Sigmoid colon (tissue), 7 donors: ENCODE measurements at places on chromosomes 12 and 14. TPM values are rescaled to one million over a fixed set of nuclear protein-coding genes. Genes with fewer than 3 reads are reported as not detected.

The MYH7 gene
- total RNA-seq: 0.14 TPM

- DNase-seq: no peak
These were observed 12.3 kb downstream of the CCDC88C start for GRCh38 chr14:91405241-91405721.

The C12orf76 gene
- total RNA-seq: 9.6 TPM

DNA sequence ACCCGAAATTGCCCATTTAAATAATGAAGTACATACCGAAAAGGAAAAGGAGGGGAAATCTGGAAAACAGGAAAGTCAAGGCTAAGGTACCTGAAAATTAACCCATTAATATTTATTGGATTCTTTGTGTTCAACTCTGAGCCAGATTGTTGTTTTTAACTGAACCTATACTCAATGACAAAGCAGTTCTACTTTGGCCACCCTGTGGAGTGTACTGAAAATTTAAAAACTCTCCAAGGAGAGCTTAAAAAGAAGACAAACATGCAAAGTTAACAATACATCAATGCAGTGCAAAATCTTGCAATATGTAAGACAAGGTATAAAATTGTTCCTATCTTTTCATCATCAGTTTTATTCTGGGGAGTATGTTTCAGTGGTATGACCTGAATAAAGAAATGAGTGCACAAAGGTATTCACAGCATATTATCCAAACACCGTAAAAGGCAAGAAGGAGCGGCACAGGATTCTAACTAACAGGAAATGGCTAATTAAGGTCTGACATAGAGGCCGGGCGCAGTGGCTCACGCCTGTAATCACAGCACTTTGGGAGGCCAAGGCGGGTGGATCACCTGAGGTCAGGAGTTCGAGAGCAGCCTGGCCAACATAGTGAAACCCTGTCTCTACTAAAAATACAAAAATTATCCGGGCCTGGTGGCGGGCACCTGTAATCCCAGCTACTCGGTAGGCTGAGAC is 1.7 kb downstream of the USP44 start:
- no peak for DNase-seq

The RECQL gene
- 44.6 TPM for total RNA-seq

GRCh38 chr14:105857220-105857825 is 330.9 kb downstream of the TMEM121 start:
- peak; percentile 33 for DNase-seq

DNA sequence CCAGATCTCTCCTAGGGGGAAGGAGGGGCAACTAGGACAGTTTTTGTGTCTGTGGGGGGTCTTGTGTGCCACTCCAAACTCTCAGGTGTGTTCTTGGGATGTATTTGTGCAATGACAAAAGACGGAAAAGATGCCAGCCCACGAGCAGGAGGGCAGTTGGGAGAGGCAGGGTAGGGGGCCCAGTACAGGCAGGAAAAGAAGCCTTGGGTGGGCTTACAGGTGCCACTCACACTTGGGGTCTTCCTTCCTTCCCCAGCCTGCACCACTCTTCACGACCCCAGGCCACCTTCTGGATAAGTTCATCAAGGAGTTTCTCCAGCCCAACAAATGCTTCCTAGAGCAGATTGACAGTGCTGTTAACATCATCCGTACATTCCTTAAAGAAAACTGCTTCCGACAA is 24.4 kb downstream of the OAS2 start:
- DNase-seq: no peak

DNA sequence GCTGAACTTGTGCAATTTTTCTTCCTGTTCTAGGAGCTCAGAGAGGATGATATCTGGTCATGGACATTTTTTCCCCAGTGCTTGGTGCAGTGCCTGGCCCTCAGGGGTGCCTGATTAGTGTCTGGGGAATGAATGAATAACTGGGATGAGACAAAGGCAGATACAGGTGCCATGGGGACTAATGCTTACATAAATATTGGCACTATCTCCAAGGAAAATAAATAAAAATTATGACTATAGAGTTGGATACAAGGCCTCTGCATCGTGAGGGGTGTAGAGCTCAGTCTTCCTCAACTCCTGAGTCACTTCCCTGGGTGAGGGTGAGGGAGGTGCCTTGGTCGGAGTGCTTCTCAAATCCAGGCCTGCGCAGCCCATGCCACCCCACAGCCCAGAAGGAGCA is 188.6 kb downstream of the KCNA5 start:
- no peak for DNase-seq

- DNase-seq: no peak
These were observed 5.6 kb upstream of the HEBP1 start for GRCh38 chr12:13005649-13006048.

DNA sequence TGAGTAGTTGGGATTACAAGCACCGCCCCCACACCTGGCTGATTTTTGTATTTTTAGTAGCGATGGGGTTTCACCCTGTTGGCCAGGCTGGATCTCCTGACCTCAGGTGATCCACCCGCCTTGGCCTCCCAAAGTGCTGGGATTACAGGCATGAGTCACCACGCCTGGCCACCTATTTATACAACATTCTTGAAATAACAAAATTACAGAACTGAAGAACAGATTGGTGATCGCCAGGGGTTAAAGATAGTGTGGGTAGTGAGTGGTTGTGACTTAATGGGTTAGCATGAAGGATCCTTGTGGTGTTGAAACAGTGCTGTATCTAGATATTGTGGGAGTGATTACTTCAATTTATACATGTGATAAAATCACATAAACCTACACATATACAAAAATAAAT is 7.4 kb downstream of the GLIPR1L1 start:
- no peak for DNase-seq

The CMA1 gene
- 1.4 TPM for total RNA-seq

The AMN gene
- not detected for total RNA-seq

DNA sequence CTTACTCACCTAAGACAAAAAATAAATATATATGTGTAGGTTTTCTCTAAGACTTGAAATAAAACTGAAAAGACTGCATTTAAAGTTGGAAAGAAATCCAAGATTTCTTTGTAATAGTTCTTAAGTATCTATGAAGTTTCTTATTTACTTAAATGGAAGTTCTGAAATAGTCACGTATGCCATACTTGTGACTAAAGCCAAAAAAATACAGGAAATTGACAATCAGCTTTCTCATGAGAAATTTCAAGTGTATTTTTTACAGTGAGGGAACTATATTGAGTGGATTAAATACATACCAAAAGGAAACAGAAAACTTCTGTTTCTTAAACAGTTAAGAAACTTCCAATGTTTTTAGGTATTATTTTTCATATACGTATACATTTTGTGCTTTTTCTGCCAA is 188.1 kb downstream of the DPY19L2 start:
- no peak for DNase-seq

GRCh38 chr14:62952226-62952625 is 93.0 kb downstream of the KCNH5 start:
- no peak for DNase-seq

GRCh38 chr14:98868866-98869265 is 403.1 kb downstream of the BCL11B start:
- no peak for DNase-seq

DNA sequence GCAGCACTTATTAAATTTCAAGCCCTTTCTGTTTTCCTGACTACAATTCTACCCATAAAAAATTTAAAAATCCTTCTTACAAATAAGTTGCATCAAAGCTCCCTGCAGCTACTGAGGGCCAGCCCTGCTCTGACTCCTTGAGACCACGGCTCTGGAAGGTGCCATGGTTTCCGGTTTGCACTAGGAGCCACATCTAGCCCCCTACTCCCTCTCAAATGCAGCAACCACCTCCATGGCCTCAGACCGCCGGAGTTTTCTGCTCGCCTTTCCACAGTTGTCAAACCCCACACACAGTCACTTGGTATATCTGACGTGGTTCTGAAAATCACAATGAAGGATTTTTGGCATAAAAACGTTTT is 30.1 kb downstream of the P2RX4 start:
- no peak for DNase-seq

The PIWIL1 gene
- not detected for total RNA-seq

- DNase-seq: no peak
These were observed 447 bp upstream of the NUBPL start for GRCh38 chr14:31560759-31561154.

GRCh38 chr12:122128481-122128880 is 45.5 kb downstream of the IL31 start:
- no peak for DNase-seq

The CIDEB gene
- total RNA-seq: 4.7 TPM

The FANCM gene
- total RNA-seq: 5.0 TPM

The TAS2R19 gene
- total RNA-seq: 8.6 TPM

The CRACR2A gene
- total RNA-seq: 2.0 TPM

DNA sequence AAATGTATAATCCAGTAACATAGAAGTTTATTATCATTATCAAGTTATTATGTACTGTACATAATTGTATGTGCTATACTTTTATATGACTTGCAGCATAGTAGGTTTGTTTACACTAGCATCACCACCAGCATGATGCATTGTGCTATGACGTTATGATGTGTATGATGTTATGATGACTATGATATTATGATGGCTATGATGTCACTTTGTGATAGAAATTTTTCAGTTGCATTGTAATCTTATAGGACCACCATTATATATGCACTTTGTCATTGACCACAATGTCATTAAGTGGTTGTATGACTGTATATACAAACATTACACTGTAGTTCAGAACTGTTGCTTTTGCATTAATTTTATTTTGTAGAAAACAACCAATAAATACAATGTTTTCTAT is 173.4 kb downstream of the PPFIA2 start:
- DNase-seq: no peak

DNA sequence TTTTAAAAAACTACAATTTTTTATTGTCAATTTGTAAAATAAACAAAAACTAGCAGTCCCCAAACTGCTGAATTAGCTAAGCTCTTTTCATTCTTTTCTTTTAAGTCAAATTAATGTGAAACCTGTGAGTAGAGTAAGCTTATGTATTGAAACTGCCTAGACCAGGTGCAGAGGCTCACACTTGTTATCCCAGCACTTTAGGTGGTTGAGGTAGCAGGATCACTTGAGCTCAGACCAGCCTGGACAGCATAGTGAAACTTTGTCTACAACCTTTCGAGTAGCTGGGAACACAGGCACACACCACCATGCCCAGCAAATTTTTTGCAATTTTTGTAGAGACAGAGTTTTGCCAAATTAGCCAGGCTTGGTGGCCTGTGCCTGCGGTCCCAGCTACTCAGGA is 26.4 kb downstream of the SCFD1 start:
- DNase-seq: no peak

The TRPV4 gene
- total RNA-seq: 0.55 TPM

The FGD4 gene
- total RNA-seq: 11.3 TPM

GRCh38 chr12:68771223-68771925 is 25.4 kb downstream of the SLC35E3 start:
- no peak for DNase-seq
